ENCODE measurements at places on chromosomes 11 and 22.

DNA sequence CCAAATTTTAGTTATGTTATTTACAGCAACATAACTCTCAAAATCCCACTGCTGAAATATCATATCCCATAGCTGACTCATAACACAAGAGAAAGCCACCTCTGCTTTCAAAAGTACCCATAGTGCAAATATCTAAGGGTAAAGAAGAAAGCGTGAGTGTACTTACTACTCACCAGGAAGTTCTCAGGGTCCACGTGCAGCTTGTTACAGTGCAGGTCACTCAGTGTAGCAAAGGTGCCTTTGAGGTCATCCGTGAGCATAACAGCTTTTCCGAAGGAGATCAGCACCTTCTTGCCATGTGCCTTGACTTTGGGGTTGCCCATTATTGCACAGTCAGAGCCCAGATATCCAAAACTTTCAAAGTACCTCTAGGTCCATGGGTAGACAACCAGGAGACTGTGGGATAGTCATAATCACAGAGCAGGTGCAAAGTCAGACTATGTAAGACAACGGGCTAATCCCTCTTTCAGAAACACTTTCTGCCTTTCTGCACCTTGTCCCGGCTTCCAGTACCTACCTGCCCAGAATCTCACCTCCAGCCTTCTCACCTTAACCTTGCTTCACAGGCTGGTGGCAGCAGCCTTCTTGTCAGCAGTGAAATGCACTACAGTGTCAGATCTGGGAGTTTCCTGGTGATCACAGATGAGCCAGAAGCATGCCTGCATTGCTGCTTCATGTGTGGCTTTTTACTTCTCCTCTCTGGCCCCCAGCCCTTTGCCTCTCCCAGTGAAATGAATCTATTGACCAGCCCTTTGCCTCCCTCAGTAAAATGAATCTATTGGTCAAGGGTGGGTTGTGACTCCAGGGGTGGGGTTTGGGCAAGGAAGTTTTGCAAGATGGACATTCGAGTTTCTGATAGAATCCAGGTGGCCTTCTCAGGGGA, 6.5 kb downstream of the HBG1 start:
- peak; percentile 1 for DNase-seq

- no peak for DNase-seq
Observed at GRCh38 chr22:27557286-27558008, 244.1 kb downstream of the MN1 start.

GRCh38 chr11:45021001-45021400, 70.3 kb upstream of the TP53I11 start:
- no peak for DNase-seq

- DNase-seq = no peak
Observed at GRCh38 chr22:44128958-44129618, 51.6 kb upstream of the PARVG start.

- no peak for DNase-seq
Observed at GRCh38 chr11:91086028-91086427, 863.2 kb upstream of the CHORDC1 start.

DNA sequence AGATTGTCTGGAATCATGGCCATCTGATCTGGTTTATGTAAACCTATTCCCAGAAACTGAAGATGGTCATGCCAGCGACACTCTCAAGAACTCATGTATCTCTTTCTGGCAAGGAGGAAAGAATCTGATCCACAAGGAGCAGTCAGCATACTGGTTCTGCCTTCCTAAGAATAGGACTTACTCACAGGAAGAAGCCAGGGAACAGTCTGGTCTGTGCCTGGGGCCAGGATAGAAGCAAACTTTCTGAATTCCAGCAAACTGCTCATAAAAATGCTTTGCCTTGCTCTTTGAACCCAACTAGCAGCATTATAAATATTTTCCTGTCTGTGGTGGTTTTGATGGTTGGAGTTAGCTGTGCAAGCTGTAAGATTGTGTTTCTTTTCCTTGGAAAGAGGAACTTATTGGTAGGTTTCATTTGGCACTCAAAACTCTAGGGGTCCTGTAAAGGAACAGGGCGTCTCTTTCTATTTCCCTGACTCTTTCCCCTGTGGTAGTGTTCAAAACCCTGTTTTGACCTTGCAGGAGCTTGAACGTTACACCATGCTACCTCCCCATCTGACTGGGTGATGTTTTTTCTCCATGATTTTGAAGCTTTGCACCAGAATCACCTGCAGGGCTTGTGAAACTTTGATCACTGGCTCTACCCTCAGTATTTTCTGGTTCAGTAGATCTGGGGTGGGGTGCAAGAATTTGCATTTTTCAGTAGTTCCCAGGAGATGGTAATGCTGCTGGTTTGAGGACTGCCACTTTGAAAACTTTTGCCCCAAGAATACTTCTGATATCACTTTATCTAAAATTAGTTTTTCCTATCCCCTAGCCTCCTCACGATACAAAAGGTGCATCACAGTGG, 627.8 kb upstream of the ANO5 start:
- DNase-seq = no peak

DNA sequence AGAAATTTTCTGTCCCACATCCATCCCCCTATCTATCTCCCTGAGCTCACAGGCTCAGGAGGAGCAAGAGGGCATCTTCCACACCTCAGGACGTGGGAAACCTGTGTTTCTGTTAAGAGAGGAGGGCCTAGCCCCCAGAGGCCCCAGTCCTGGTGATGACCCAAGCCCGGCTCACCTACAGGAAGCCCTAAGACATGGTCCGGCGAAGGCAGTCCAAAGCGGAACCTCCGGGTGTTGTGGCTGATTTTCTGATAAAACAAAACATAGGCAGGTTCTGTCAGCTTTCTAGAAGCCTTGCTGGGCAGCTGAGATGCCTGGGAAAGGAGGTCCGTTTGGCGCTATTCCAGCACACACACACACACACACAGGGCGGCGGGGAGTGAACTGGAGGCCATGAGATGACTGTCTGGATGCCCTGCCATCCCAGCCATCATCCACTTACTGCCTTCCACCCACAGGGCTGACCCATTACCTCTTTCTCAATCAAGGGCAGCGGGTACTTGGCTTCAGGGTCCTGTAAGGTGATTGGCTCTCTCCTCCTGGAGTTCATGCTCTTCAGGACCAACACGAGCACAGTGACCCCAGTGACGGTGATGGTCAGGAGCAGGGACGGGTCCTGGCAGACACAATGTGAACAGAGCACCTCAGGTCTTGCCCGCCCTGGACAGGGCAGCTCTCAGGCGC, 882 bp downstream of the CYB5R2 start:
- DNase-seq = no peak

GRCh38 chr11:96311120-96311568, 31.9 kb downstream of the MAML2 start:
- peak; percentile 76 for DNase-seq

GRCh38 chr11:68565768-68566167, 105.2 kb downstream of the PPP6R3 start:
- no peak for DNase-seq

- DNase-seq = peak; percentile 38
Observed at GRCh38 chr11:117011541-117011898, 86.7 kb downstream of the SIK3 start.

DNA sequence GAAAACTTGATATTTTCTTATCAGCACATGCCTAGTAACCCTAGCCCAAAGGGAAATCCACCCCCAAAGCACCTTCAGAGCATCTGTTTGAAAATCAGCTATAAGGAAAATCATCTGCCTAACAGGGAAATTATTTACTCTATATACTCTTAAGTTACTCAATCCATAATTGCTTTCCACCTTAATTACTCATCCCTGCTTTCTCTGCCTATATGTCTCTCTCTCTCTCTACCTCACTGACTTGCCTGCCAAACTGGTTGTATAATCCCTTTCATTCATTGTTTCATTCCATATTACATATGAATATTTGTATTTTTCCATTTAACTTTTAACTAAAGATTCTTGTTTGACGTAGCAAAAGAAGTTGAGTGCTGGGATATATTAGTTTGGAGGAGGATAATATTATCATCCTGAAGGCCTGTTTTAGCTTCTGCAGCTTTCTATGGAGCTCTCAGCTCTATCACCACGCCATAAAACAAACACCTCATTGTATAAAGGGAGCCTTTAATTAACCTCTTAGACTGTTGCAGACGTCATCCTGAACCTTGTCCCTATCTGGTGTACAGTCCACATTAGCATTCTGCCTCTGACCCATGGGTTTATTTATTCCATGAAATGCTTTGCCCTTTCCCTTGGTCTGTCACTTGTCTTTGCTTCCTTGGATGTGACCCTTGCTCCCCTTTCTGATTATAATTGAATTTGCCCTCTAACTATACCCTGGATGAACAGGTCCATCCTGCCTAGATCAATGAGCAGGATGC, 98.9 kb downstream of the INSC start:
- DNase-seq = no peak

DNA sequence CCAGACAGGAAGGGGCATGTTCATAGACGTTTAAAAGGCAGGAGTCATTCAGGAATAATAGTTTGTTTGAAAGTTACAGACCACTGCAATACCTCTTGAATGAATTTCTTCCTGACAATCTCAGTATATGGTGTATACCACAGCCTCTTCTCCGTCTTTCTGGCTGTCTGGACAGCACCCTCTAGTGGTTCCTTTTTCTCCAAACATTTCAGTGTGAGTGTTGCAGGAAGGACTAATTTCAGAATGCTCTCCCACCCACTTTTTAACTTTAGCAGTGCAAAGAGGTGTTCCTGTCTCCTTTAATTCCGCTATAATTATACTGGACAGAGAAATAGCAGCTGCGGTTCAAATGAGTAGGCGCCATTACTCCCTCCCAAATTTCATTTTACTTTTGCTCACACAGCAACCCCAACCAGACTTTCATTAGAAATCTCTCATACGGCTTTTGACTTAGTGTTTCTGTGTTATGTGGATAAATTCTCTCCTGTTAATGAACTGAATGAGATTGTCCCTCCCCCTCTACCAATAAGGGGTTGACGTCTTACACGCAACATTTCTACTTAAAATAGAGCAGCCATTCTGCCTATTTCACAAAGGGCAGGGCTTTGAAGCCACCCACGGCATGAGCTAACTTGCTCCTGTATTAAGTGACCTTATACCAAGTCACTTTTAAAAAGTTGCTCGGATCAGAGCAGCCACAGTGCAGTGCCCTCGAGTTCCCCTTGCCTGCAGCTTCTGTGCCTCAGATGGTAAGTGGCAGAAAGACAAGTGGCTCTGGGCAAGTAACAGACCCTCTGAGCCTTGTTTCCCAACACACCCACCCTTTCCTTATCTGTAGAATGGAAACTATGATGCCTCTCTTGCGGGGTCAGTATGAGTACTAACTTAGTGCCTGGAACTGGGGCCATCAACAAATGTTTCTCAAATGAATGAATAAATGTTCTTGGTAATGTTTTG, 368.6 kb downstream of the OPCML start:
- peak; percentile 20 for DNase-seq

DNA sequence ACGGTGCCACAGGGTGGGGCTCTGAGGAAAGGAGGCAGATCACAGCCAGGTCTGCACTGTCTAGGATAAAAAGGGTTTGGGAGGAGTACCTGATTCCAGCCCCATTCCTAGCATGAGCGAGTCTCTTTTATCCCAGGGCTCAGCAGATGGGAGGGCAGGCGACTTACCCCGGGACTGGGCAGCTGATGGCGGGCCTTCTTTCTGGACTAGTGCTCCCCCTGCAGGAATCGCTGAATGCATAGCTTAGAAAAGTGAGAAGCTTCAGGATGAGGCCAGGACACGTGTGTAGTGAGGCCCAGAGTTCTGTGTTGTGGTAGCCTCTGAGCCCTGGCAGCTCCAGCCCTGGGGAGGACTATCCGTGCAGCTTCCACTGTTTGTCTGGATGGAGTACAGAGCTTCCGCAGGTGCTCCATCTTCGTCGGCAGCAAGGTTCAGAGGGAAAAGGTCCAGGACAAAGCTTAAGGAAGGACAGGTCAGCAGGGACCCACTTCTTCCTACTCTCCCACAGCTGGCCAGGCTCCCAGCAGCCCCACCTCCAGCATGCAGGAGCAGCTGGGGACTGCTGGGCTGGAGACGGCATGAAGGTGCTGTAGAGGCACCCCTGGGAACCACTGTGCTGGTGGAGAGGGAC, 30.4 kb downstream of the COMMD9 start:
- peak; percentile 63 for DNase-seq

GRCh38 chr11:28636033-28636432, 527.8 kb downstream of the METTL15 start:
- DNase-seq = no peak

DNA sequence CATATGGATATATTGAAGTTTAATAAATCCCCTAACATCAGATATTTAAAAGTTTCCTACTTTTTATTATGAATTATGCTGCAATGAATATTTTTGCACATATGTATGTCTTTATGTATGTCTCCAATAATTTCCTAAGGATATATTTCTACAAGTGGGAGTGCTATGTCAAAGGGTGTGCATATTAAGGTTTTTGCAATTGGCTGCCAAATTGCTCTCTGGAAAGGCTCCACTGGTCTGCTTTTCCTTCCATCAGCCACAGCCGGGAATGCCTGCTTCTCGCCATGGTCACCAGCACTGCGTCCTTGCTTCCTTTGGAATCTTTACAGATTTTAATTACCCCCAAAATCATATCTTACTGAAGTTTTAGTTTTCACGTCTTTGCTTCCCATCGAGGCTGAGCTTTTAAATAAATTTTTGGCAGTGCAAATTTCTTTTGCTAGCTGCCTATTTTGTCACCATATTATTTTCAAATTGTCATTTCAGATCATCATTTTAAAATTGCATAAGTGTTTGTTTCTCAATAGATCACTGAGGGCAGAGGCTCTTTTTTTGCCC, 221.7 kb downstream of the SNX19 start:
- DNase-seq = no peak

DNA sequence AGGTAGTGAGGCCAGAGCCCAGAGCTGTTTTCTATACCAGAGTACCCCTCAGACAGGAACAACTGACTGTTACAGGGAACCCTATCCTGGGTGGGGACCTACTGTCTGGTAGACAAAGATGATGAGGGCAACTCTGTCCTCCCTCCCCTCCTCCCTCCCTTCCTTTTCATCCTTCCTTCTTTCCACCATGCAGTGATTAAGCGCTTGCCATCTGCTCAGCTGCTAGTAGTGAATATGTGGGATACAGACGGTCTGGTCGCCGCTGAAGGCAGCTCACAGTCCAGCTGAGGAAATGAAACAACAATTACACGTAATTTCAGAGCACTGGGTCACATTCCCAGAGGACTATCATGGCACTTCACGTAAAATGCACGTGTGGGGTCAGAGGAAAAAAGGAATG, 597.1 kb downstream of the BUD13 start:
- DNase-seq = no peak
